ENCODE measurements at places on chromosomes 11 and 22.

DNA sequence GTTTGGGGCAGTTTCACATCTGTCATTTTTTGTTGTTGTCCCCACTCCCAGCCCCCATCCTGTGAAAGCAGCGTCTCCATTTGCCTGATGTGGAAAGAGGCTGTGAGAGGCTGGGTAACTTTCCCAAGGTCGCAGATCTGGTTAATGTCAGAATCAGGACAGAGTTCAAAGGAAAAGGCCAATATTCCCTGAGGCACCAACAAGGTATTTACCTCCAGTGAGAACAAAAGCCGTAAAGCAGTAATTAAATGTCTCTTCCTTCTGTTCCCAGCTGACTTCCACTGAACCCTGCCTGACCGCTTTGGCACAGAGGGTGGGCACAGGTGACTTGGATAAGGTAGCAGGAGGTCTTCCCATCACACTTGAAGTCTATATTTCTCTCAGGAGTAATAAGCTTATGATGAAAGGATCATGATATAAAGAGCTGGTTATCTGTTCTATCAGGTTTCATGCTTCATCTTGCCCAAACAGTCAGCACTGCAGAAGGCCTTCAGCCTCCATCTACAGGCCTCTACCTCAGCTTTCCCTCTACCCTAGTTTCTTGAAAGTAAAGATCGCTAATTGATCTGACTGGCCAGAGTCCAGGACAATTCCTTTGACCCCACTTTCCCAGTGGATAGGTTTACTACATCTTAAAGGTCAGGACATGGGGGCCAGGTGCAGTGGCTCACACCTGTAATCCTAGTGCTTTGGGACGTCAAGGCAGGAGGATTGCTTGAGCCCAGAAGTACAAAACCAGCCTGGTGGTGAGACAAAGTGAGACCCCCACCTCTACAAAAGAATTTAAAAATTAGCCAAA lies 9.4 kb downstream of the C11orf91 start:
- DNase-seq = no peak

DNA sequence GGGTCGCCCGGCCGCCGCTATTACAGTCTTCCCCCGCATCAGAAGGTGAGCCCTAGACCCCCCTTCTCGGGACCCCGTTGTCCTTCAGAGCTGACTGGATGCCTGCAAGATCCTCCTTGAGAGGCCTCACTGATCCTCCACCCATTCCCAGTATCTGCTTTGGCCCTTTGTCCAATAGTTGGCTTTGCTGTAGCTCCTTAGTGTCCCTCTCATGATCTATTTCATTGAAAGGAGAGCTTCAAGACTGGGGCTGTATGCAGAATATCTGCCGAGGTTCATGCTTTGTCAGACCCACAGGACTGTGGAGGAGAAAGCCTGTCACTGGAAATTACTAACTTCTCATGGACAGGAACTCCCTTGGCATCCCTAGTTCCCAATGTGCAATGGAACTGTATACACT lies 499 bp downstream of the DLAT start:
- DNase-seq = no peak

DNA sequence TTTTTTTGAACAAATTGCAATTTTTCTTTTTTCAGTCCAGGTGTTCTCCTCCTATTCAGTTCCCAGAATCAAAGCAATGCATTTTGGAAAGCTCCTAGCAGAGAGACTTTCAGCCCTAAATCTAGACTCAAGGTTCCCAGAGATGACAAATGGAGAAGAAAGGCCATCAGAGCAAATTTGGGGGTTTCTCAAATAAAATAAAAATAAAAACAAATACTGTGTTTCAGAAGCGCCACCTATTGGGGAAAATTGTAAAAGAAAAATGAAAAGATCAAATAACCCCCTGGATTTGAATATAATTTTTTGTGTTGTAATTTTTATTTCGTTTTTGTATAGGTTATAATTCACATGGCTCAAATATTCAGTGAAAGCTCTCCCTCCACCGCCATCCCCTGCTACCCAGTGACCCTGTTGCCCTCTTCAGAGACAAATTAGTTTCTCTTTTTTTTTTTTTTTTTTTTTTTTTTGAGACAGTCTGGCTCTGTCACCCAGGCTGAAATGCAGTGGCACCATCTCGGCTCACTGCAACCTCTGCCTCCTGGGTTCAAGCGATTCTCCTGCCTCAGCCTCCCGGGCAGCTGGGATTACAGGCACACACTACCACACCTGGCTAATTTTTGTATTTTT lies 6.2 kb upstream of the UBE4A start:
- DNase-seq = no peak

DNA sequence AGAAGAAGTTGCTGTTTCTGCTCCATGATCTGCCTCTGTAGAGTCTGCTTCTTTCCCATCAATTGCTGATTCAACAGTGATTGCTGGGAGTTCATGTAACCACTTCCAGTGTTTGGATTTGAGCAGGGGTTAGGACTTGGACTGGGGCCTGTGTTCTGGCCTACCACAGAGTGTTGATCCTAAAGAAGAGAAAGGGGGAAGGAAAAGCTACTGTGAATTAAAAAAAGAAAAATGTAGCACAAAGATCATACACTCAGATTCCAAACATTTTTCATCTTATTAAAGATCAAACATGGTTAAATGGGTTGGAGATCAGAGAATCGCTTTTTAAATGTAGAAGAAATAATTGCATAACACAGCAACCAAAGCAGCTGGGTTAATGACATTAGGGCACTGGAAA lies 67.6 kb upstream of the MTMR2 start:
- no peak for DNase-seq

DNA sequence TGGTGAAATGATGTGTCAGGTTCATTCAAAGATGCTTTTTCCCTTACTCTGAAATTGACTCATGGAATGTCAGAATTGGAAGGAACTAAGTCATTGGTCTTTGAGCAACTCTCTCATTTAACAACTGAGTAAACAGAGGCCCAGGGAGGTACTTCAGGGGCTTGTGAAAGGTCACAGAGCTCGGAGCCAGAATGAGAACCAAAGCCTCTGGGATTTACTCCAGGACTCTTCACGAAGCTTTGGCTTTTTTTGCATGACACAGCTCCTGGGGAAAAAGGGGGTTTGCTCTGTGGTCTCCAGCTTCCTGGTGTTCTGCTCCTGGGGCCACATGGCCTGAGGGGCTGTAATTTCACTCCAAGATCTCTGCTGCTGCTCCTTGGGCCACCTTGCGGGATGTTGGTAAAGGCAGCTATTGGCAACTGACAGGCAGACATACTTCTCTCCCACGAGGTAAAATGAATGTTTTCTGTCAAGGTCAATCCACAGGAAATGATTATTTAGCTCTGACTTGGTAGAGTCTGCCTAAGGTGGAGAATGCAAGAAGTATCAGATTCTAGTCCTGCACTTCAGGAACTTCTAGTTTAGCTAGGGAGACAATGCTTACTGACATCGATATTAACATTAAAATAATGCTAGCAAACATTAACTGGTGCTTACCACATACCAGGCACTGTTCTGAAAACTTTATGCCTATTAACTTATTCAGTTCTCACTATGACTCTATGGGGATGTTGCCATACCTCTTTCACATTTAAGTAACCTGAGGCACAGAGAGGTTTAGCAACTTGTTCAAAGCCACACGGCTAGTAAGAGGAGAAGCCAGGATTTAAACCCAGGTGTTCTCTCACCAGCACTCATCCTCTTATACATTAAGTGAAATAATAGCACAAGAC lies 16.1 kb downstream of the PKNOX2 start:
- no peak for DNase-seq

DNA sequence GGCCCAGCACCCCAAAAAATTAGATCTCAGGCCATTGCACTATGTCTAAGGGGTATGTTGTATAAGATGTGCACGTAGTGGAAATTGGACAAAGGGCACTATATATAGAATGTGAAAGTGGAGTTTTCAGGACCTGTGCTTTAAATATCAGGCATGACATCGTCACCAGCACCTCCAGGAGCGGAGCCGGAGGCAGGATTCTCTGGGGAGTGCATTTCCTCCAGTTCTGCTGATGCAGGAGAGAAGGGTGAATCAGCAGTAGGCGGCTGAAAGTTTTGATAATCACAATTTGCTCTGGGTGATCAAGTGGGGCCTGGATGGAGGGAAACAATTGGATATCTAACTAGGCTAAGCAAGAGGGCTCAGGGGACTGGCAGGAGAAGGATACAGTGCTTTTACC lies 69.1 kb upstream of the NTM start:
- DNase-seq = no peak

- no peak for DNase-seq
These were observed 66.2 kb upstream of the CCND1 start for GRCh38 chr11:69574608-69575255.

- no peak for DNase-seq
These were observed 79.7 kb downstream of the BUD13 start for GRCh38 chr11:116693102-116693570.

DNA sequence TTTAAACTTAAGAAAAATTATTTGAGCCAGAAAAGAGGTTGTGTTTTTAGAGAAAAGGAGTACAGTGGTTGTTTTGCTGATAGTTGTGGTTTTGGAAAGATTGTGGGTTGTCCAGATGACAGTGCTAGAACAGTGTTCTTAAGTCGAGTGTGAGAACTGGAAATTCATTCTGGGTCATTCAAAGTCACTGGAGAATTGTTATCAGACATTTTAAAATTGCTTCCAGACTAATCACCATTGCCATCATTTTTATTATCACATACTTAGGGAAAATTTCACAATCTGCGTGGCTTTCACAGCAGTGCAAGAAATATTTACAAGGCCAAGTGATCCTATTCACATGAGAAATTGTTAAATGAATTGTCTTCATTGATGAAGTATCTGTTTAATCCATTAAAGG lies 242.2 kb upstream of the DDI1 start:
- DNase-seq = no peak

DNA sequence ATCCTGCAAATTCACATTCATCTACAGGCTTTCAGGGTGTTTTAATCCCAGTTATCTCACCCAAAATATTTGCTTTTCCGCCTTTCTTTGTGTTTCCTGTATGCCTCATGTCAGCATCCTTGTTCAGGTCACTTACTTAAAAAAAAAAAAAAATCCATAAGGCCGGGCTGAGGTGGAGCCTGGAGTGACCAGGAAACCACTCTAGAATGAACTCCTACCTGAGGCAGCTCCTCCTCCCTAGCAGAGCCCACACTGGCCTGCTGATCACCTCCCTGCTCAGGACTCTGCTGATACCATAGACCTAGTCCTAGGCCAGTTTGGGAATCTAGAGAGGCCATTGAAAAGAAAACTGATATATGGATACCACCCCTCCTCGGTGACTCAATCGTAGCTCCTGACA lies 8.7 kb upstream of the DGAT2 start:
- no peak for DNase-seq

DNA sequence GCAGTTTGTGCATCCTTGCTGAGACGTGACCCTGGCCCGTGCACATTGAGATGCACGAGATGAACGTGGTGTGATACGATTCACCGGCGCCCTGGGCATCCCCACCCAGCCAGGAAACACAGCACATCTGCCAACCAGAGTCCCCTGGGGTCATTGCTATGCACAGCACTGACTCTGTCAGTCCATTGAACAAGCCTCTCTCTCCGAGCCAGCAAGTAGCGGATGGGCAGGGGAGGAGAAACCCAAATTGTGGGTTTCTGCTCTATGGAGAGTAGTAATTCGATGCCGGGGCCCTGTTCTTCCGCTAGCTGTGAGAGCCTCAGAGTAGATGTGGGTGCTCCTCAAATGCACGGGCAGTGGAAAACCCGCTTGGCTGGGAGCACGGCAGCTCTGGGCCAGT lies 85.1 kb downstream of the ARHGAP8 start:
- no peak for DNase-seq

DNA sequence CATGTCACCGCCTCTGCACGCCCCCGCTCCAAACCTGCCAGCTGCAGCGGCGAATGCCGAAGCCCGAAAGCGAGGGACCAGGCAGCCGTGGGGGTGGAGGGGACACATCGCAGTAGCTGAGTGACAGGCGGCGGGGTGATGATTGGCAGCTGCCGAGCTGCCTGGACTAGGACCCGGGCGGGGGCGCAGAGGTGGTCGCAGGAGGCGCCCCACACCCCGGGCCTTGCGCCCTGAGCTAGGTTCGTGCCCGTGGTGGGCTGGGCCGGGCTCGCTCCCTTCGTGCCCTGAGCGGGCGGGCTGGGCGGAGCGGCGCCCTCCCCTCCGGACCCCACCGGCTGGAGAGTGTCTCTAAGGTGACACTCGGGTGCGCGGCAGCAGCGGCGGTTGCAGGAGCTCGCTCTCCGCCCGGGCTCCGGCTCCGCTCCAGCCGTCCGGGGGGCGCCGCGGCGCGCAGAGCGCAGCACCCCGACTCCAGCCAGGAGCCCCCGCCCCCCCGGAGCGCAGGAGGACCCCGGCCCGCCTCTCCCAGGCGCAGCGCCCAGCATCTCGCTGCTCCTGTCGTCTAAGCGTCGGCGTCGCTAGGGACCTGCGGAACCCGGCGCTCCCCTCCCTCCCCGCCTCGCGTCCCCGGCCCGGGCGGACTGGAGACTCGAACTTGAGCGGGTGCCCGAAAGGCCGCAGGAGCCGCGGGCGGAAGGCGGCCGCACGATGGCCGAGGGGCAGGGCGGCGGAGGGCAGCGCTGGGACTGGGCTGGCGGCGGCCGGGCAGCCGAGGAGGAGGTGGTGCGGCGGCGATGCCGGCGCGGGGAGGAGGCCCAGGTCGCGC lies 14.5 kb upstream of the DGKZ start:
- DNase-seq = no peak

DNA sequence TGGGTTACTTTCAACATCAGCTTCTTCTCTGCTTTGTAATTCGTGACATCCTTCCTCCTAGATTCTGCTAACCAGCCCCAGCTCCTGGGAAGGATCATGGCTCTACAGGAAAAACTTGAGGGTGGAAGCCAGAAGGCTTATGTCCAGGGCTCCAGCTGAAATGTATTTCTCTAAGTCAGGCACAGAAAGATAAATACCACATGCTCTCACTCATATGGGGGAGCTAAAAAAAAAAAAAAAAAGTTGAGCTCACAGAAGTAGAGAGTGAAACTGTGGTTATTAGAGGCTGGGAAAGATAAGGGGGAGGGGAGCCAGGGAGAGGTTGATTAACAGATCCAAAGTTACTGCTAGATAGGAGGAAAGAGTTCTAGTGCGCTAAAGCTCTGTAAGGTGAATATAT lies 74.9 kb downstream of the DSCAML1 start:
- DNase-seq = no peak

GRCh38 chr11:63882555-63883242 lies 34.3 kb downstream of the RCOR2 start:
- DNase-seq = no peak

DNA sequence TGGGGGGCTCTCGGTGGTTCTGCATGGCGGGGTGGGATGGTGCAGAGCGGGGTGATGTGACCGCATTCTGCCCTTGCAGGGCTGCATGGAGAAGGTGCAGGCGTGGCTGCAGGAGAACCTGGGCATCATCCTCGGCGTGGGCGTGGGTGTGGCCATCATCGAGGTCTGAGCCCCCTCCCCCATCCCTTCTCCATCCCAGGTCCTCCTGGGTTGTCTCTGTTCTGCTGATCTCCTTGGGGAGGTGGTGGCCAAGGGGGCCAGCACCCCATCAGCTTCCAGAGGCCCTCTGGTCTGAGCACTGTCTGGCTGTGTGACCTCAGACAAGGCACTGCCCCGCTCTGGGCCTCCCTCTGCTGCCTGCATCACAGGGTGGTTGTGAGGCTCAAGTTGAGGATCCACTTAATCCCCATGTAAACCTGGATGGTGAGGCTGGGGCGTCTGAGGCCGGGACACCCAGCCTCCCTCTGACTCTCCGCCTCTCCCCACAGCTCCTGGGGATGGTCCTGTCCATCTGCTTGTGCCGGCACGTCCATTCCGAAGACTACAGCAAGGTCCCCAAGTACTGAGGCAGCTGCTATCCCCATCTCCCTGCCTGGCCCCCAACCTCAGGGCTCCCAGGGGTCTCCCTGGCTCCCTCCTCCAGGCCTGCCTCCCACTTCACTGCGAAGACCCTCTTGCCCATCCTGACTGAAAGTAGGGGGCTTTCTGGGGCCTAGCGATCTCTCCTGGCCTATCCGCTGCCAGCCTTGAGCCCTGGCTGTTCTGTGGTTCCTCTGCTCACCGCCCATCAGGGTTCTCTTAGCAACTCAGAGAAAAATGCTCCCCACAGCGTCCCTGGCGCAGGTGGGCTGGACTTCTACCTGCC lies 53.3 kb downstream of the CD82 start:
- peak; percentile 25 for DNase-seq
